ENCODE measurements at places on chromosomes 16 and 17.

DNA sequence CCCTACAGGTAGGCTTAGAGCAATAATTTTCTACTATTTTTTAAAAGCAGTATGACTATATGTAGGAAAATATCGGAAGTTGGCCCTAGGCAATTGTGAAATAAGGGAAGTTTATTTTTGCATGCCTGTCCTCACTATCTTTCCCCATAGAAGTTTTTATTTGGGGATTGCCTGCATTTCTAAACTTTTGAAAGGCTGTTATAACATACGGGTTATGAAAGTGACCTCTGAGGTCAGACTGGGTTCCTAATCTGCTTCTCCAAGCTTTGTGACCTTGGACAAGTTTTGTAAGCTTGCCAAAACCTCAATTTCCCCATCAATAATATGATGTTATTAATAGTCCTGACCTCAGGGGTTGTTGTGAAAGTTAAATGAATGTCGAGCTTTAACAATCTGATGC lies 67.1 kb downstream of the ARHGAP44 start:
- no peak for DNase-seq

GRCh38 chr17:56480501-56480900 lies 113.0 kb upstream of the NOG start:
- no peak for DNase-seq

DNA sequence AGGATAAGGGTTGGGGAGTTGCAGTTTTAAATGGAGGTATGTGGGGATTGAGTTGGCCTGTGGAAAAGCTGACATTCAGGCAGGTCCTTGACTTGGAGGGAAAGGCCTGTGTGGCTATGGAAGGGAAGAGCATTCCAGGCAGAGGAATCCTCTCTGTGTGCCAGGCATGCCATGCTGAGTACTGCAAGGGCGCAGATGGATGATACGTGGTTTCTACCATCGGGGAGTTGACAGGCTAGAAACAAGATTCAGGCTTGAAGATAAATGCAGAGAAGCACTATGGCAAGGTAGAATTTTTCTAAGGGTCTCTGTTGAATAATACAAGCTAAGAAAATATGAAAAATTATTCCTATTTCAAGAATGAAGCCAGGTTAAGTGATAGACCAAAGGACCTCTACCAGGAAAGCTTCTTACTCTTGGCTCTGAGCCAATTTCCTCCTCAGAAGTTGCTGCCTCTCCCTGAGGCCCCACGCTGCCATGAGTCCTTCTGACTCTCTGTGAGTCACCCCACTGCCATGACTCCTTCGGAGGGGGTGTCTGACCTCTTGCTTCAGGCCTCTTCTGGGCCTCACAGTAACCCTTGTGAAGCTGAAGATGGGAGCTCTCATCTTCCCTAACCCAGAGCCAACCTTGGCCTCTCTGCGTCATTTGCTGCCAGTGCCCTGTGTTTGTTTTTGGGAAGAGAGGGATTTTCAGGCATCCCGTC lies 75.8 kb downstream of the WNT3 start:
- DNase-seq, result no peak

DNA sequence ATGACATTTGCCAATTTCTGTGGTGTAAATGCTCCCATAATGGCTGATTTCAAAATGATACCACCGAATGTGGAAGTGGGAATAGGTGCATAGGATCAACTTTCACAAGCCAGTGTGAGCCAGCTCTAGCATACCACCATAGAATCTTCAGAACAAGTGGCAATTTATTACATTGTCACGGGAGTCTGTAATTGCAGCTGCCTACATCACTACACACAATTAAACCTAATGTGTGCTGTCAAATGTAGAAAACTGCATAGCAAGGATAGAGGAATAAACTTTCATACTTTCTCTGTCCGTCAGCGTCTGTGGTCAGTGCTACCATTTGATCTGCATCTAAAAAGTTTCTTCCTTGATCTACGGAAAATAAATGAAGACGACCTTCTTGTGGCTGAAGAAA lies 417.8 kb upstream of the TOM1L1 start:
- no peak for DNase-seq

- no peak for DNase-seq
These were observed 252.4 kb downstream of the NTN1 start for GRCh38 chr17:9273428-9274391.

- no peak for DNase-seq
These were observed 585.1 kb upstream of the PSMD7 start for GRCh38 chr16:73711406-73712080.

GRCh38 chr16:57017251-57017650 lies 27.9 kb downstream of the NLRC5 start:
- DNase-seq, result no peak

GRCh38 chr16:70460737-70461261 lies 6.4 kb downstream of the FCSK start:
- DNase-seq, result no peak

GRCh38 chr17:34566873-34567272 lies 12.5 kb upstream of the TMEM132E start:
- DNase-seq, result no peak

GRCh38 chr17:20074489-20074888 lies 65.3 kb downstream of the SPECC1 start:
- no peak for DNase-seq

- DNase-seq, result no peak
These were observed 14.4 kb upstream of the RNF213 start for GRCh38 chr17:80246266-80246681.

- no peak for DNase-seq
These were observed 19.1 kb downstream of the SMYD4 start for GRCh38 chr17:1810450-1811103.

GRCh38 chr17:44307387-44308186 lies 814 bp upstream of the RUNDC3A start:
- no peak for DNase-seq

GRCh38 chr17:72134608-72135394 lies 14.0 kb downstream of the SOX9 start:
- DNase-seq, result no peak

DNA sequence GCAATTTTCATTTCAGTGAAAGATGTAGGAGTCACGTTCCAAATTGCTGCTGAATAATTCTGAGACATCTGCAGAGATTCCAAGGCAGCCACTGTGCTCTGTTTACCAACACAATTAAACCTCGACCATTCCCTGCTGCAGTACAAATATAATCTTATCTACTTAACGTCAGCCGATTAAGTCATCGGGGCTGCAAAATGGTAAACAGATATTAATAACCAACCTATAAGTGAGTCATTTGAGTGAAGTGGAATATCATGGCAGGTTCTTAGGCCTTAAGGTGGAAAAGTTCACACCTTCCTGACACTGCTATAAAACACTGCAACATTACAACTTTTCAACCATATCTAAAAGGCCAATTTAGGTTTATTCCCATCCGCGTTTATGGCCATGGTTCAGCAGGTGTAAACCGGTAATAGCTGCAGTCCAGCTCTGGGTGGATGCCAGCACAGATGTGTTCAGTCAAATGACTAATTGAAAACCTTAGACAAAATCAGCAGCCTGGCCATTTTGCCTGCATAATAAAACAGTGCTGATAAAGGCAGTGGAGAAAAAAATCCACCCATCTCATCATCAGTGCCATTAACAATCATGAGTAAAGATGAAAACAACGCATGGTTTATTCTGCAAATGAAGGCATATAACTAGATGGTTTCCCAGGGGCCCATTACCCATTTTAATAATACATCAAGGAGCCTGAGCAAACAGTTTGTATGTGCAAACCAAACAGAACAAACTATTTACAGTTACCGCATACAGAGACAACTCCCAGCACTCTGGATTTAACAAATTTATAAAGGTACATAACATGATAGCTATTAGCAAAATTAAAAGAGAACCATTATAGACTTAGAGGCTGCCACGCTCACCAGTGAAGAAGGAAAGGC lies 202.9 kb upstream of the IRX3 start:
- no peak for DNase-seq

DNA sequence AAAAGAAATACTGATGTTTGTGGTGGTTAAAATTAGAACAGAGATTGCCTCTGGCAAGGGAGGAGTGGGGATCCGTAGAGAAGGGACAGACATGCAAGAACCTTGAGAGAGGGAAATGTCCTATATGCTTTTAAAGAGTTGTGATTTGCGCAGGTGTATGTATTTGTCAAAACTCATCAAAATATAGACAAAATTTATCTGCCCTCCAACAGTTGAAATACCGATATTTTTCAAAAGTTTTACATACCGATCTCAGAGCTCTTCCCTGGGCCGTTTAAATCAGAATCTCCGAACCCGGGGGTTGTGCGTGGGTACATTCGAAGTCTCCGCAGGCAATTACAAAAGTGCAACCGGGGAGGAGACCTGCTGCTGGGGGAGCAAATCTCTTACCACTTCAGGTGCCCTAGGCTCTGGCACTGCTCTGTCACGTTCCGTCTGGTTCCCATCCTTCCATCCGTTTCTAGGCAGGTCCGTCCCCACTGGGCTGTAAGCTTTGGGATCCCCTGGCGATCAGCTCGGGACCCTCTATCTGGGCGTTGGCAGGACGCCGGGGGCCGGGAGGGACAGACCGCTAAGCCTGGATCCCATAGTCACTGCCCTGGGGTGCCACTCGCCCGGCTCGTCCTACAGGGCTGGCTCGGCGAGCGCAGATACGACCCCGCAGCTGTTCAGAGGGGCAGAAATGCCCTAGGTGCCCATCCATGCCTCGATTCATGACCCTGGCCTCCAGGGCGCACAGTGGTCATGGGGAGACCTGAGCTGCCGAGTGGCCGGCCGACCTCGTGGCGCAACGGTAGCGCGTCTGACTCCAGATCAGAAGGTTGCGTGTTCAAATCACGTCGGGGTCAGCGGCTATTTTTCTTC lies 4.2 kb downstream of the BORCS6 start:
- peak; percentile 88 for DNase-seq

- DNase-seq, result no peak
These were observed 11.2 kb upstream of the MYO1C start for GRCh38 chr17:1503699-1504098.

- no peak for DNase-seq
These were observed 34.1 kb upstream of the ADORA2B start for GRCh38 chr17:15910791-15911190.

GRCh38 chr17:82022981-82023446 lies at the start of gene LRRC45:
TSS of gene LRRC45 (plus strand) at chr17:82023305. CDS start at chr17:82023644, 339 bp downstream.
- DNase-seq, result peak; percentile 100

GRCh38 chr17:38676706-38677504 lies 2.1 kb upstream of the EPOP start:
- DNase-seq, result peak; percentile 76

DNA sequence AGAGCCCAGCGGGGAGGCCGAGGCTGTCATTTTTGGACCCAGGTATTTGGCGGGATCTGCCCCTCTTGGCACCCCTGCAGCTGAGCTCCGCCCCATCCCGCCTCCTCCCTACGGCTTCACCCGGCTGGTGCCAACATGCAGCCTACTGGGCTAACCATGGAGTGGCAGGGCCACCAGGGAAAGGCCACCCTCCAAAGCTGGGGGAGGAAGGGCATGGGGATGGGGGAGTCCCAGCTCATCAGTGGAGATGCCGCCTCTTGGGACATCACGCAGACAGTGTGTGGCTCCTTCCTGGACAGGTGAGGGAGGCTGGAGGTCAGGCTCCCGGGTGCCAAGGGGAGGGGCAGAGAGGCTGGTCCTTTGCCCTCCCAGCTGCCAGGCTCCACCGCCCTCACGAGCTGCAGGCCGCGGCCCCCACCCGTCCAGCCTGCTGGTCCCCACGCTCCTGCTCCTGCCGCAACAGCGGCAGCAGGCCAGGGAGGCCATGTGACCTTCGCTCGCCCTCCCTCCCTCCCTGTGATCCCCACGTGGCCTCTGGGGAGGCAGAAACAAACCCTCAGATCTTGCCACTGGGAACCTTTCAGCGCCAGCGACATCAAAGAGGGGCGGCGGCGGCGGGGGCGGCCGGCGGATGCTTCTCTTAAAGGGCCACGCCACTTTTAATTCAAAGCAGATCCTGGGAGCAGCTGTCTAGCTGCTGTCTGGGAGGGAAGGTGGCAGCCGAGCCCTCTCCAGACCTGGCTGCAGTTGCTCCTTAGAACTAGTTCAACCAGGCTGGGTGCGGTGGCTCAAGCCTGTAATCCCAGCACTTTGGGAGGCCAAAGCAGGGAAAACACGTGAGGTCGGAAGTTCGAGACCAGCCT lies 6.8 kb upstream of the NOTUM start:
- DNase-seq, result peak; percentile 83

DNA sequence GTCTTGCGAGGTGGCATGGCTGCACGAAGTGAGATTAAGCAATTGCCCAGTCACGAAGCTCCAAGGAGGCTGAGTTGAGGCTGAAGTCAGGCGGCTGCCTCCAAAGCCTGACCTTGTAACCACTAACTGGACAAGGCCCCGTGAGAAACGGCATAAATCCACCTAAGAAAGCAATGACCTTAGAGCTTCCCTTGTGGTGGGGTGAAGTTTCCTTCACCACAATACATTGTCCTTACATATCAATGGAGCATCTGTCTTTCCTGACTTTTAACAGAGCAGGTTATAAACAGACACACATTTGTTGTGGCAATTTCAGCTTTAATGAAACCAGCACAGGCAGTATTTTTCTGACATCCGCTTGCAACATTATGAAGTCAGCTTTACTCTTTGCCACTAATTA lies 2.5 kb upstream of the MED9 start:
- no peak for DNase-seq

- DNase-seq, result no peak
These were observed 125.7 kb downstream of the MRM1 start for GRCh38 chr17:36727052-36727451.

DNA sequence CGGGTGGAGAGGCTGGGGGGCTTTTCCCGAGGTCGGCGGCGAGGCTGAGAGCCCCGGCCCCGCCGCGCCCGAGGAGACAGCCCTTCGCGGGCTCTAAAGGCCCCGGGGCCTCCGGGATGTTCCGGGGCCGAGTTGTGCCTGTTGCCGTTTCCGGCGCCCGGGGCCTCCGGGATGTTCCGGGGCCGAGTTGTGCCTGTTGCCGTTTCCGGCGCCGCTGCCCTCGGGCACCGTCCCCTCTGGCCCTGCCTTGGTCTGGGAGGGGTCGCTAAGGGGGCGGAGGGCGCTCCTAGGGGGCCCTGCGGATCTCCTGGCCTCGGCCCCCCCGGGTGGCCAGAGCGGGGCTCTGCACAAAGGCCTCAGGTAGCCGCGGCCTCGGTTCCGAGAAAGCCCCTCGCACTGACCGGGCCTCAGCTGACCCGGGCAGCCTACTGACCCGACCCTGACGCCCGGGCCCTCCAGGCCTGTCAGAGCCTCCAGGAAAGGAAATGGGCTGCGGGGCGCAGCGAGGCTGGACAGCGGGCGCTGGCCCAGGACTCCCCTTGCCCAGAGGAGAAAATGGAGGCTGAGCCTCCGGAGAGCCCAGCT lies 24.2 kb downstream of the ACTG1 start:
- DNase-seq, result no peak

GRCh38 chr16:78091419-78091818 lies 8.0 kb upstream of the WWOX start:
- no peak for DNase-seq

GRCh38 chr16:49835161-49835777 lies 20.6 kb downstream of the ZNF423 start:
- no peak for DNase-seq
